ENCODE measurements at places on chromosomes 2 and 18.
A peak's percentile ranks its signal among the peaks of the same experiment; 100 is the strongest.

- DNase-seq = no peak
These were observed 30.1 kb upstream of the GTF2A1L start for GRCh38 chr2:48587560-48587959.

GRCh38 chr2:59888706-59889105 is 664.7 kb downstream of the BCL11A start:
- DNase-seq = no peak

- DNase-seq = no peak
These were observed 342.3 kb upstream of the EPHA4 start for GRCh38 chr2:221914334-221914880.

- no peak for DNase-seq
These were observed 21.5 kb downstream of the NAB1 start for GRCh38 chr2:190670182-190670946.

GRCh38 chr2:226573158-226573557 is 226.5 kb downstream of the IRS1 start:
- no peak for DNase-seq

GRCh38 chr2:71545572-71546274 is 92.4 kb downstream of the DYSF start:
- peak; percentile 79 for DNase-seq

DNA sequence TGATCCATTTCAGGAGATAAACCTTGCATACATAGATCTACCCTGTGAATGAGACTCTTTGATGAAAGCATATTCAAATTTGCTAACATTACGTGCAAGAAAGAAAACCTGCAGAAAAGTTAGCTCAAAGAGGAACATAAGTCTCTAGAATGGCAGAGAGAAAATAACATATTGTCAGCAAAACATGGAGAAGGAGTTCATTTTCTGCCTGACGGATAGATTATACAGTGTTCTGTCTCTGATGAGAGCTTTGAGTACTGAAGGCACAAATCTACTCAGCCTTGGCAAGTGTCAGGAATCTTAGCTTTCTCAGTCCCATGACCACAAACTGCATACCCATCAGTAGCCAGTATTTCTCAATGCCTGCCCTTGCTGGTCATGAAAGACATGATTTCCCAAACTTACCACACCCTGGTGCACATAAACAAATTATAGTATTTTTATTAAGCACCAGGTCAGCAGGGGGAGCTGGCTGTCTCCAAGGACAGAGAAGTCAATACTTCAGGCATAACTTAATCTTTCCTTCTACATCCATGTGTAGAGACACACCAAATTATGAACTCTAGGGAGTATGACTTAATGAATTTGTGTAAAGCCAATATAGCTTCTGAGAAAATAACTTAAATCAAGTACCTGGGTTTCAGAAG is 401.2 kb upstream of the SOX11 start:
- DNase-seq = no peak

GRCh38 chr2:96877042-96877451 is 7.2 kb upstream of the SEMA4C start:
- DNase-seq = no peak

DNA sequence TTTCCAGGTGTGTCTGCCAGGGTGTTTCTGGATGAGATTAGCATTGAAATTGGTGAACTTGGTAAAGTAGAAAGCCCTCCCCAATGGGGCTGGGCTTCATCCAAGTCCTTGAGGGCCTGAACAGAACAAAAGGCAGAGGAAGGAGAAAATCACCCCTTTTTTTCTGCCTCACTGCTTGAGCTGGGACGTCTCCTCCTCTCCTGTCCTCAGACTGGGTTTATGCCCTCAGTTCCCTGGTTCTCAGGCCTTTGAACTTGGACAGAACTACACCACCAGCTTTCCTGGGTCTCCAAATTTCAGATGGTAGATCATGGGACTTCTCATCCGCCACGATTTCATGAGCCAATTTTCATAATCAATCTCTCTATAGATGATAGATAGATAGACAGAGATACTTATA is 53.7 kb upstream of the BIN1 start:
- DNase-seq = no peak

DNA sequence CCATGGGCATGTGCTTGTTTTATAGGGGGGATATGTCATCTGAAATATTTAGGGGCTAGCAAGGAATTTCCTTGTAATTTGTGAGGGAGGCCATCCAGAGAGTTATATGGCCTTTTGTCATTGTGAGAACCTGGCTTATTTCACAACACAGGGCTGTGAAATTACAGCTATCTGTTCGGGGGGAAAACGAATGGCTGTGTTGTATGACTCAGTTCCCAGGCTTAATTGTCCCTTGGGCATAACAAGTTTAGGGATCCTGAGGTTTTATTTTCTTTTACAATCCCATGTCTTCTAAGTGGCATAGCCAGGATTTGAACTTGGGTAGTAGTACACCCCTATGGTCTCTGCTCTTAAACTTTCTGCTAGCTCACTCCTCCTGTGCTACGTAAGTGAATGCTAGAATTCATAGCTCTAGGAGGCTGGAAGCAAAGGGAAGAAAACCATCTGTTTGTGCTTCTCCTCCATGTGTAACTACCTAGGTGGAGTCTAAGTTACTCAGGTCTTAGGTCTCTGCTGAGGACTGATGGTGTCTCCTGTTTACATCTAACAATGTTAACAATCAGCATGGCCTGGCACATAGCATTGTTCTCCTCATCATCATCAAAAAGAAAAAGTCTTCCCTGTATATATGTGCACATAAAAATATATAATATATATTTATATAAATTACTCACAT is 53.8 kb downstream of the SKA1 start:
- DNase-seq = no peak

DNA sequence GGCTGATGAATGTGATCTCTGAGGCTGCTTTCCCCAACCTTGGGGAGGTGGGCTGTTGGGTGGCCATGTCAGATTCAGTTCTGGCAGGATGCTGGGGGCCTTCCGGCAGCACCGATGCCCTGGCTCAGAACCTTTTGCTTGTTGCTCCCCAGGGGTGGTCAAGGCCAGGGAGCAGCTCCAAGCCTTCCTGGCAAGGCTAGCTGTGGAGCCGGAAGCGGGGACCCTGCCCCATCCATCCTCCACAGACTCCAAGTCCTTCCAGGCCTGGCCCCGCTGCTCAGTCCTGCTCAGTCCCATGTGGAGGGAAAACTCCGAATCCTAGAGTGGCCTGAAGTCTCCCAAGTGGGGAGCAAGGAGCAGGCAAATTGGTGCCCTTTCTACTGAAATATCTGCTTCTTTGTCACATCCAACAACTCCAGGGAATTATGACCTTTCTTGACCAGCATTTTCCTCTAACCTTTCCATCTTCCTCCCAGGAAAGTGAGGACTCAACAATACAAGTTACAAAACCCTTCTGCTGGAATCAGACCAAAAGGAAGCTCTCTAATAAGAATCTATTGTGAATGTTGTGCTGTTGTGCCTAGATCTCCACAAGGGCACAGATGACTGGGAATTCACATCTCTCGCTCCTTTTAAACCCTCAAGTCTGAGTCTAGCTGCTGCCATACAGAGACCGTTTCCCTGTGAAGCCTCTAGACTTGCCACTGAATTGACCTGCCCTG is 134.0 kb downstream of the MCFD2 start:
- no peak for DNase-seq
